ENCODE measurements at places on chromosomes 1 and 21.

GRCh38 chr1:2530513-2531361, 674 bp upstream of the HES5 start:
- no peak for DNase-seq

GRCh38 chr1:229406798-229407197, 27.1 kb downstream of the ACTA1 start:
- DNase-seq, result no peak

GRCh38 chr1:94101613-94102525, 19.1 kb downstream of the ABCA4 start:
- DNase-seq, result no peak

DNA sequence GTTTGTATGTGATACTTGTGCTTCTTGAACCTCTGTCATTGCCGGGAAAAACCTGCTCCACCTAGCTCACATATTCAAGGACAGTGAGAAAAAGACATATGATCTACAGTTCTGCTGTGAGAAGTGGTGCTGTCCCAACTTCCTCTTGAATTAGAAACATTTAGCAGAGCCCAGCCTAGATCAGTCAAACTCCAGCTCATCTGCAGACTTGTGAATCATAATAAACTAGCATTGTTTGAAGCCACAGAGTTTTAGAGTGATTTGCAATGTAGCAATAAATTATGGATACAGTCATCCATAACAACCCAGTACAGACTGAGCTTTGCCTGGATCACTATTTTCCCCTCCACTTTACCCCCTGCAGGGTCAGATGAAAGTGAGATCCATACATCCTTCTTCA, 497.8 kb downstream of the PLA2G4A start:
- DNase-seq, result no peak

DNA sequence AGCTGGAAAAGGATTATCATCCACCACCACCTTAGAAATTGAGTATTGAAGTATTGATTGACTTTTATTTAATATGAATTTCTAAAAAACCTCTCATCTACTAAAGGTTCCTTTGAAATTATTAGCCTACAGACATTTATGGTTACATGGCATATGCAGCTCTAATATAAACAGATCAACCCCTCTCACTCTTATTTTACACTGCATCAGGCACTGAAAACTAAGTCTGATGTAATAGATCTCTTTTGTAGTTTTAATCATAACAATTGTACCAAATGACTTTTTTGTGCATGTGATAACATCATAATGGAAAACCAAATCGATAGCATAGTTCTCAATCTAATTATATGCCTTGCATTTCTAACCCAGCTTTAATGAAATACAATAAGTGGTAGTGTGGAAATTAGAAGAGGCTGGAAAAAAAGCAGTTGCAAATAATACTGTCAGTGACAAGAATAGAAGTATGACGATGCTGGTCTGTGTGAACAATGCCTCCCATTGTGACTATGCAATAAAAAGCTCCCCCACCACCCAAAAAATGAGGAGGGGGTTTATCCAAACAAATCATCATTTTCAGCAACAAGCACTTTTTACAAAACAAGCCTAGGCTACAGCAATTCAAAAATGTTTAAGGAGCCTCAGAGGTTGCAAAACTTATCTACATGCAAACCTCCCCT, 426.5 kb upstream of the NFIA start:
- DNase-seq, result no peak

DNA sequence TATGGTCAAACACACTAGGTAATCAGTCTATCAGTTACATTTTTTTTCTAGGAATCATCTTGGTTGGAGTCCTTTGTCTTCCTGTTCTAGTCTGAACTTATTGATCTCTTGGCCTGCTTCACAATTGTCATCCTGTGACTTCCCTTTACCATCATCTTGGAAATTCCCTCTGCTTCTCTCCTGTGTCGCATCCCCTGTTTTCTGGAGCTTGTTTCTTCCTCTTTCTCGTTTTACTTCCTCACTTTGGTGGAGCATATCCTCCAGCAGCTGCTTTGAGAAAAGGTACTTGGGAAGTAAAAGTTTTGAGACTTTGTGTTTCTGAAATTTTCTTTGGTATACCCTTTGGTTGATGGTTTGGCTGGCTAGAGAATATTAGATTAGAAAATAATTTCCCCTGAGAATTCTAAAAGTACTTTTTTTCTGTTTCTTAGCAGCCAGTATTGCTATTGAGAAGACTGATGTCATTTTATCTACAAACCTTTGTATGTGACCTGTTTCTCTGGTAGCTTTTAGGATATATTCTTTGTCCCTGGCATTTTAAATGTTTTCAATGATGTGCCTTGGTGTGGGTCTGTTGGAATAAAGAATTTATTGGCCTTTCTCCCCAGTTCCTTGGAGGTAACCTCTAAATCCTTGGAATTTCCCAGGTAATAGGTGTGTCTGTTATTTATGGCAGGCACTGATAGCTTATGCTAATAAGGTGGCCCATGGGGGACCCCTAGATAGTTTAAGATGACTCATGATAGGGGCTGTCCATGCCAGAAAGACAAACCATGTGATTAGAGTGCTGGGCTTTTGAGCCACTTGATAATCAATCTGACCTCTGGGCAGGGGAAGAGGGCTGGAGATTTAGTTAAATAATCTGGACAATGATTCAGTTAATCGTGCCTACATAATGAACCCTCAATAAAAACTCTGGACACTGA, 6.1 kb upstream of the MYCL start:
- DNase-seq, result no peak

- peak; percentile 7 for DNase-seq
Observed at GRCh38 chr21:43312011-43312410, 114.9 kb downstream of the SIK1 start.

DNA sequence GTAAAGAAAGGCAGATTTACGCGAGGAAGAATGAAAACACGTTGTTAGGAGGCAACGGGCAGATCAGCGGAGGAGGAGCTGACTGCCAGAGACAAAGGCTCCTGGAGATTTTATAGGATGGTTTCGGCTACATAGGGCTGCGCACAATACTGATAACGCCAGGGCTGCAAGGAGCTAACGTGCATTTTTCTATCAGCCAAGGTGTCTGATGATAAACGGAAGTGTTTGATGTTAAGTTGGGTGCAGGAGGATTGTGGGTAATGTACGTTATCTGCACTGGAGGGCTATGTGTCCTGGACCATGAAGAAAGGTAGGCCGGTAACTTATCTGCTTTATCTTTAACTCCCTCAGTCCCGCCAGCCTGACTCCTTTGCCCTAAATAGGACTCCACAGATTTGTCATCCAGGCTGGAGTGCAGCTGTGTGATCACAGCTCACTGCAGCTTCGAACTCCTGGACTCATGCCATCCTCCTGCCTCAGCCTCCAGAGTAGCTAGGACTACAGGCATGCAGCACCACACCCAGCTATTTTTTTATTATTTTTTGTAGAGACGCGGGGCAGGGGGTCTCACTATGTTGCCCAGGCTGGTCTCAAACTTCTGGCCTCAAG, 29.6 kb downstream of the SETD4 start:
- no peak for DNase-seq

DNA sequence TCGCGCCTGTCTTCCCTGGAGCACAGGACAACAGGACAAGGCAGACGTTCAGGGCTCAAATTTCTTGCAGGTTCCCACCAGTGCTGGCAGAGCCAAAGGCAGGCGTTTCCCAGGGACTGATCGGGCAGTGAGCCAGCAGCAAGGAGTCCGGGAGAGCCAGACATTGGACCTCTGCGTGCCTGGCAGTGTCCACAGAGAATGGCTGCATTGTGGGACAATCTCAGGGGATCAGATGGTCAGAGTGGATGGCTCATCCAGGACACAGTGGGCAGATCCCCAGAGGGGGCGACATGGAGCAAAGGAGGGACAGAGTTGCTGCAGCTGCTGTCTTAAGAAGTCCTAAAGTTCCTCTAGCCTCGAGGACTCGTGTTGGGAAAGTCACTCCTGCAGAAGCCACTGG, 4.6 kb downstream of the TMEM63A start:
- DNase-seq, result no peak

GRCh38 chr1:118262865-118263264, 77.8 kb upstream of the SPAG17 start:
- no peak for DNase-seq

DNA sequence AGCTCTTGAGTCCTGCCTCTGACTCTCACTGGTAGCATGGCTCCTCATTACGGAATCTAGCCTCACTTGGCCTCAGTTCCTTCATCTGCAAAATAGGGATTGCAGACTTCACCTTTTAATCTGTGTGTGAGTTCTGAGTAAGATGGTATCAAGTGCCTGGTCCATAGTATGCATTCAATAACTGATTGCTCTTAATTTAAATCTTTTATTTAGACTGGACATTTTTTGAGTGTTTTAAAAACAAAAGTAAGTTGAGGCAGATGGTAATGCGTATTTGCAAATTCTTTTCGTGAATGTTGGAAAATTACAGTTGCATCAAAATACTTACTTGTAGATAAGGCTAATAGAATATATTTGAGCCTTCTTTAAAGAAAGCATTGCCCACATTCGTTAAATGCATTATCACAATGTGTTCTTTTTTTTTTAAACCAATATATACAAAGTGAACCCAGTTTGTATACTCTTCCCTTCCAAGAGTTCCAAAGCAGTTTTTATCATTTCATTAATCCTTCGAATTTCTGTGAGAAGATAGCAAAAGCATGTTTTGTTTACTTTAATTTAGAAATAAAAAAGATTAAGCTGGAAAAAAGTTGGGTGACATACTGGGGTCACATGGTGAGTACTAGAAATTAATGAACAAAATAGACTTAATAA, 8.1 kb downstream of the DNM3 start:
- no peak for DNase-seq

GRCh38 chr1:195012995-195013394, 1595.2 kb downstream of the KCNT2 start:
- no peak for DNase-seq

DNA sequence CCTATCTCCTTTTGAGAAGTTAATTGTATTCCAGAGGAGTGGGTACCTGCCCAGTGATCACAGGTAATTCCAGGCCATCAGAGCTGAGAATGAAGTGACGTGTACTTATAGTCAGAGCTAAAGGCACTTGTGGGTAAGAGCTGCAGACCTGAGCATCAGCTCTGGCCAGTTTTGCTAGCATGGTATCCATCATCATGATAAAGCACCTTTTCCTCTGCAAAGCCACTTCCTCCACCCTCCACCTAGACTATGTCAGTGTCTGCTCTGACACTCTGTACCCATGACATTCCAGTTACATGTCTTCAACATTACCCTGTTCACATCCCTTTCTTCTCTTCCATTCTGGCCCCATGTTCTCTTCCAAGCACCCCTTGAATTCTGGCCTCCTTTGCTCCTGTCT, 157.3 kb downstream of the GRIK3 start:
- no peak for DNase-seq

DNA sequence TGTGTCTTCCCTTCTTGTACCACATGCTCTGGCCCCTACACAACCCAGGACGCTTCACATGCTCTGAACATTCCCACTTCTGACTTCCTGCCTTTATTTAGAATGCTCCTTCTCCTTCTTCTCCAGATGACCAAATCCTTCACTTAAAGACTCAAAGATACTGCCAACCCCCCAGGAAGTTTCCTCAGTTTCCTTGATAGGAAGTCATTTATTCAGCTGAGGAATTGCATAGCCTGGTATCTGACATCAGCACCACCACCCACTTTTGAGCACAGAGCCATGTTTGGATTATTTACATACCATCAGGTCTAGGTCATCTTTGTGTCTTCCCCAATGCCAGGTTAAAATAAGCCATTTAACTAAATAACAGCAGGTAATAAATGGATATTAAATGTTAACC, 42.4 kb downstream of the GFI1 start:
- no peak for DNase-seq

GRCh38 chr1:2894381-2895041, 93.0 kb upstream of the TTC34 start:
- DNase-seq, result no peak

DNA sequence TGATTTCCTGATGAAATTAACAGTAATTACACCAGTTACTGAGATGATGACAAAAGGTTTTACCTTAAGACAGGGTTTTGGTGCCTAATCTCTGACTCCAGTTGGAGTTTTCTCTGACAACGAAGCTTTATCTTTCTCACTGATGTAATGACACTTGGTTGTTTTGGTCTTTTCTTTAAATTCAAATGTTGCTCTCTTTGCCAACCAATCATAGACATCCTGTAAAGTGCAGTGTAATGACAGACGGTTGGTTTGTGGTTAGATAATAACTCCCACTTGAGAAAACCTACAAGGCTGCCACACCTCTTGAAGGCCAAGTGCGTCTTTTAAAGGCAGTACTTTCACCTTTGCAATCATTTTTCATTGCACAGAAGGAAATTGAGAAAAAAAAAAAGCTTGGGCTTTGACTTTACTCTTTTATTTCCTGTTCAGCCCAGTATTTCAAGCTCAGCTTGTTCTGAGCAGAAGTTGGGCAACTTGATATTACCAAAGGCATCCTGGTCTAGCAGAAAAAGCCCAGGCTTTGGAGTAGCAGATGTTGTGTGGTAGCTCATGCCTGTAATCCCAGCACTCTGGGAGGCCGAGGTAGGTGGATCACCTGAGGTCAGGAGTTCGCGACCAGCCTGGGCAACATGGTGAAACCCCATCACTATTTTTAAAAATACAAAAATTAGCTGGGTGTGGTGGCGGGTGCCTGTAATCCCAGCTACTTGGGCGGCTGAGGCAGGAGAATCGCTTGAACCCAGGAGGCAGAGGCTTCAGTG, 14.9 kb downstream of the PDIK1L start:
- no peak for DNase-seq

DNA sequence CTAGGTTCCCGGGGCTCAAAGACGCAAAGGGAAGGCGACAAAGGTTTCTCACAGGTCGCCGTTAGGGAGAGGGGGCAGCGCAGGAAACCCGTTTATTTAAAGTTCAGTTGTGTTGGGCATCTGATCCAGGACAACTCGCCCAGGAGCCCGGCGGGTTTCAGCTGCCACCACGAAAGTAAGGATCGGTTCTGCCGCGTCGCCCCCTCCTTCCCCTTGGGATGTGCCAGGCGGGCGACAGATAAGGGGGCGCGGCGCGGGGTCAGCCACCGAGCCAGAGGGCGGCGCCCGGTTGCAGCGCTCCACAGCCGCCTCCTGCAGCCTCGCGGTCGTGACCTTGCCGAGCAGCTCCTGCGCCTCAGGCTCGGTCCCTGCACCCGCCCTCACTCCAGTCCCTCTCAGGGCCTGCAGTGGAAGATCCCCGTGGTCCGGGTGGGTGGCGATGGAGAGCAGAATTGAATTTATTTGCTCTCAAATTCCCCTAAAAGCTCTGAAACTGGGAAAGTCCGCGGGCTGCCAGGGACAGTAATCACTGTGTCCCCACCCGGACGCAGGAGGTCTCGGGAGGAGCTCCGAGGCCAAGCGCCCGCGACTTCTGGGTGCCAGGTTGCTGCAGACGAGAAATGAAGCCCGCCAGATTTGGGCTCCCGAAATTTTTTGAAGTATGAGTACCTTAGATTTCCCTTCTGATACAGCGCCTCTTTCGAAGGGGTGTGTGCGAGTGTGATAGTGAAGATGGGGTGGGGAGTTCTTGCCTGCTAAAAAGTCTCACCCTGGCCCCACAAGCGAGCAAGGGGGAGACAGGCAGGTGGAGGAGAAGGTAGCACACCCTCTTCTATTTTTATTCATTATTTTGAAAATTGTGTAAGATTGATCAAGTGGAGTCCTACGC, 28.4 kb upstream of the NFIA start:
- no peak for DNase-seq

DNA sequence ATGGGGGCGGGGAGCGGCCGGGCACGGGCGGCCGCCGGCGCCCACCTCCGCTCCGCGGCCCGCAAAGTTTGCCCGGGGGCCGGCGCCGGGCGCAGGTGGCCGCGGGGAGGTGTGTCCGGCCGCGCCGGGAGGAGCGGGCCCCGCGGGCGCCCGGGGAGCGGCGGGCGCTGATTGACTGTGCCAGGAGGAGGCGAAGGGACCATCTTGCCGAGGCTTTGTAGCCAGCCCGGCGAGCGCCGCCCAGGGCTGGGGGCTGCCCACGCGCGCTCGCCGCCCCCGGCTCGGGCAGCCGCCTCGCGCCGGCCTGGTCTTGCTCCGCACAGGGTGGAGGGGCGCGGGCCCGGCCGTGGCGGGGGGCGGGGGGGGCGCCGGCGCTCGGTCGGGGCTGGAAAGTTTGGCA, 432 bp downstream of the EPHB2 start:
- DNase-seq, result peak; percentile 16

All from lung microvascular endothelial cell (primary cell).